Activated CD4-positive, alpha-beta T cell treated with anti-CD3 and anti-CD28 coated beads, Interleukin-2, amount 50 U/mL, for 16 hours (primary cell): ENCODE measurements at places on chromosomes 13 and 19.
A peak's percentile ranks its signal among the peaks of the same experiment; 100 is the strongest.

- no peak for DNase-seq
These were observed 495 bp downstream of the KCNA7 start for GRCh38 chr19:49071860-49072547.

DNA sequence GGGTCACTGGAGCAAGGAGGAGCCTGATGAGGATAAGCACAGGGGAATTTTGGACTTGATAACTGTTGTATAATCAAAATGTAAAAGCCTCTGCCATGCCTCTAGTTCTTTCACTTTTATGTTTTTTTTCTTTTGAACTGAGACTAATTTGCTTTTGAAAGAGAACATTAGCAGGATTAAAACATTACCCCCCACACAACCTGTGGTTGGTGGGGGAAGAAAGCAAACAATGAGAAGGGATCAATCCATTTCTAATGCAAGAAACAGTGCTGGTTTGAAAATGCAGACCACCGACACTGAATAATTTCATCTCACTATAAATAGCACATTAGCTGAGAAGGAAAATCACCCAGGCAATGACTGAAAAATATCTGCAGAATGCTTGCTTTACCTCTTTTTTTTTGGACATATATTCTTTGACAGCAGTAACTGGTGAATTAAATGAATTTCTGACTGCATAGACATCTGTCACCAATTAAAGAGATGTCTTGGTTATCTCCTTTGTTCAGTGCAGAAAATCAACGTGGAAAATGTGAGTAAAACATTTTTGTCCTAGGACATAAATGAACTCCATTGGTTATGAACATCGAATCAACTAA, 48.6 kb upstream of the TRPC4 start:
- no peak for DNase-seq

DNA sequence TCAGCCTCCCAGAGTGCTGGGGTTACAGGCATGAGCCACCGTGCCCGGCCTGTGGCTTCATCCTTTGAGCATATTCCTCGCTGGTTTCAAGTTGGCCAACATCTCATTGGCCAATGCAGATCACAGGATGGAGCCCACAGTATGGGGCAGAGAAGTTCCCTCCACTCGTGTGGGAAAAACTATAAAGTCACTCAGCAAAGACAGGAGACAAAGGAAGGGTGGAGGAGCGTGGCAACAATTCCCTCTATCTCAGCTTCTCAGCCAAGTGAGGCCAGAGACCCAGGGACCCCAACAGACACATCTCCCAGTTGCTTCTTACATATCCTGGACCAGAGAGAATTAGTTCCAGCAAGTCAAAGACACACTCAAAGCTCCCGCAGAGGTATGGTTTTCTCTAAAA, 184.6 kb upstream of the SOX1 start:
- no peak for DNase-seq

DNA sequence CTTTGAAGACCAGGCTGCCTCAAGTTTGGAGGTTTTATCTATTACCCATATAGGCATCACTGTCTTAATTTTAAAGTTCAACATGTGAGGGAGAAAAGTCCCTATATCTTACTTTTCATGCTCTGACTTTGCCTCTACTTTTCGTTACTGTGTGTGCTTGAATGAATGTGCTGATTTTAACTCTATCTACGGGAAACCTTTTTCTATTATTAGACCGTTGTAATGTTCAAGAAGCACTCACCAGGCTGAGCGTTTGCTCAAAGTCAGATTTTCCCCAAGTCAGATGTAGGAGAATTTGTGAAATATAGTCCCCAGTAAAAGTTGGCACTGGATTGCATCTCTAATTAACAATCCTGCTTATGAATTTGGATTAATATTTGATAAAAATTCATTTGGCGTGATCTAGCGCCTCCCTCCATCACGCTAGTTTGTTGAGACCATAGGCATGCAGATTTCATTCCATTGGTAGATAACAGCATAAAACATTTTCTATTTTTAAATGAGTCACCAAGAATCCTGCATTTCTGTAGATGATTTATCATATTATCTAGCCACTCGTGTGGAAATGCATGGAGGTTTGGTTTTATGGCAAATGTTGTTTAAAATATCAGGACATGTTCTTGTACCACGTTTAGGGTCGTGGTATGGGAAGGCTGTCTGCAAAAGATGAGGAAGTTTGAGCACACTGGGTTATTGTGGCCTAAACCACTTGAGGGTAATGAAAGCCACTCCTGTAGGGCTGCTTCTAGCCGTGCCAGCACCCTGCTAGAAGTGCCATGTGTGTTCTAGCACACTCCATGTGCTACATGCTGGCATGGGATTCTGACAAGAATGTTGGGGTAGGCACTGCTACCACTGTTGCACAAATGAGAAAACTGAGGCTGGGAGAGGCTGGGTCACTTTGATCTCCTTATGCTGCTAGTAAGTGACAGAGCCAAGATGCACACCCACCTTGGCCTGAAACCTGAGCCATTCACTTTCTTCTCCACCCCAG, 179.4 kb downstream of the FGF9 start:
- DNase-seq, result no peak

GRCh38 chr19:3720349-3720917, 12.2 kb downstream of the TJP3 start:
- DNase-seq, result no peak

- DNase-seq, result no peak
These were observed 68.2 kb downstream of the OXGR1 start for GRCh38 chr13:96925916-96926628.

GRCh38 chr13:109123971-109124370, 494.6 kb downstream of the MYO16 start:
- no peak for DNase-seq

- DNase-seq, result peak; percentile 70
These were observed 15.4 kb upstream of the SBNO2 start for GRCh38 chr19:1189419-1189818.

- no peak for DNase-seq
These were observed 35.2 kb downstream of the STK24 start for GRCh38 chr13:98541701-98542203.

- no peak for DNase-seq
These were observed 3.4 kb upstream of the IRF2BP1 start for GRCh38 chr19:45889210-45889885.

GRCh38 chr13:44575035-44575434, 1.1 kb downstream of the TSC22D1 start:
- no peak for DNase-seq

DNA sequence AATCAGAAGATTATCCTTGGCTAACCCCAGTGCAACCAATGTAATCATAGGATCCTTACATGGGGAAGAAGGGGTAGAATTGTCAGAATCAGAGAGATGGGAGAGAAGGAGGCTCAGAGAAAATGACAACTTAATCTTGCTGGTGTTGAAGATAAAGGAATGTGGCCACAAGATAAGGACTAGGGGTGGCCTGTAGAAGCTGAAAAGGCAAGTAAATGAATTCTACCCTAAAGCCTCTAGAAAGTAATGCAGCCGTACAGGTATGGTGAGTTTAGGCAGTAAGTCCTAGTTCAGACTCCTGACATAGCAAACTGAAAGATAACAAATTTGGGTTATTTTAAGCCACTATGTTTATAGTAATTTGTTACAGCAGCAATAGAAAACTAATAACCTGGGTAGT, 718.5 kb downstream of the SLITRK6 start:
- DNase-seq, result no peak

DNA sequence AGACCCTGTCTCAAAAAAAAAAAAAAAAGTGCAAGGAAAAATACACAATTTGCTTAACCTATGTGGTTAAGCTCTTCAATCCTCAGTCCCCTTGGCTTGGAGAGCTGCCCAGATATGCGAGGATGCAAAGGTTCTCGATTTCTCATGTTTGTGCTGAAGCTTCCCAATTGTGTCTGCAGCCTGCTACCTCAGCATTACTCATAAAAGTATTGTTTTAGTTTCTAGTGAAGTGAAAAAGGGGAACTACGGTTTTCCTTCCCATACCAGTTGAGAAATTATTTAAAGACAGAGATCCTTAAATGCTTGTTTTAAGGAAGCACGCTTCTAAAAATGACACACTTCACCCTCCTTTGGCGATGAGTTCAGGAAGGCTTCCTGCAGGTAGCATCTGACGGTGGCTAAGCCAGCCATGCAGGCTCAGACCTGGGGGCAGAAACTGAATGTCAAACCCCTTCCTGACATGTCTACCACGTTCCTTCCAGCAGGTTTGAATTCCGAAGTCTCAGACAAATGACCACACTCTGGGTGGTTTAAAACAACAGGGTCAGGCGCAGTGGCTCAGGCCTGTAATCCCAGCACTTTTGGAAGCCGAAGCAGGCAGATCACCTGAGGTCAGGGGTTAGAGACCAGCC, 47.9 kb downstream of the RUBCNL start:
- no peak for DNase-seq

DNA sequence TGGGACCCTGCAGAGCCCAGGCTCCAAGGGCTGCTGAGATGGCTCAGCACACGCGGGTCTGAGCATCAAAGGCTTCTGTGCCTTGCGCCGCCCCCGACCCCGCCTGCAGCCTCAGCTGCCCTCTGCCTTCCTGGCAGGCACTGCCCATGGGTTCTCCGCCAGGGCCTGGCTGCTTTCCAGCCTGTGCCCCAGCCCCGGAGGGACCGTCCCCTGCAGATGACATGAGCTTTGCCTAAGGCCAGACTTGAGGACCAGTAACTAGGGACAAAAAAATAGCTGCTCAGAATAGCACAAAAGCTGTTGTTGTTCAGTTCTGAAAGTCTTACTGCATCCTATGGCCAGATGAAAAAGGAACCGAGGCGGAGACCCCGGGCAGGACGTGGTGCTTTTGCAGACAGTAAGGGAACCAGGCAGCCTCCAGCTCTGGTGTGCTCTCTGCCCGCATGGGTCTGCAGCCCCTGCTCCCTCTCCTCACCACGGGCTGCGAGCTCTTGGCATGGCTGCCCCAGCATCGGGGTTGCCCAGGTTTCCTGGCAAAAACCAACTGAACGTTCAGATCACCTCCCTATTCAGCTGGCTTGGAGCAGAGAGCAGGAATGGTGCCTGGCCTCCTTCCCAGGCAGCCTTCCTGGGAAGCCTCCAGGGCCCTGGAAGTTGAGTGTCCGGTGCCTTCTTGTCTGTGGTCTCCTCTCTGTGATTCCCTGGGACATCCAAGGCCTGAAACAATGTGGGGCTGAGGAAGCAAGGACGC, 12.5 kb upstream of the CFAP97D2 start:
- DNase-seq, result no peak

- no peak for DNase-seq
These were observed 68.3 kb downstream of the FGF14 start for GRCh38 chr13:102333320-102334198.

DNA sequence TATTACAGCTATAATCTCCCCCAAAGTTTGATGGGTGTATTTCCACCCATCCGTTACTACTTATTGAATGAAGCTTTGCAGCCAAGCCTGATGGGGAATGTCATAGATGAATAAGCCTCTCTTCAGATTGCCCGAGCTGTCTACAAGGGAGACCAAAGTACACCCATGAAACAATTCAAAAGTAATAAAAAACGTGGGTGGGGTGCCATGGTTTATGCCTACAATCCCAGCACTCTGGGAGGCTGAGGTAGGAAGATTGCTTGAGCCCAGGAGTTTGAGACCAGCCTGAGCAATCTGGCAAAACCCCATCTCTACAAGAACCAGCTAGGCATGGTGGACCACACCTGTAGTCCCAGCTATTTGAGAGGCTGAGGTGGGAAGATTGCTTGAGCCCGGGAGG, 419.2 kb downstream of the FGF9 start:
- DNase-seq, result no peak

DNA sequence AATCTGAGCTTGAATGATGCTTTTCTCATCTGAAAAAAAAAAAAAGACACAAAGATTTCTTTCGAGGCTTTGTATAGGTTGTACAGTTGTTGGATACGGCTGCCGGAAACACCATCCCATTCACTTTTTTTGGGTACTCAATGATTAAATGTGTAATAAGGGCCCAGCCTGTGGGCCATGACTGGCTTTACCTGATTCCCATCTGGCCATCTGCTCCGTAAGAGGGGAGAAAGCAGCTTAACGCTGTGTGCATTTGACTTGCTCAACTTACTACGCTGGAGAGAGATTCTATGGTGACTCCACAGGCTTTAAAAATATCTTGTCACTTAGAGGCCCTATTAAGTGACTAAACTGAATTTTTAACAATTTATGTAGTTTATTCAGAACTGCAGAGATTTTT, 731 bp downstream of the ZNF558 start:
- no peak for DNase-seq

DNA sequence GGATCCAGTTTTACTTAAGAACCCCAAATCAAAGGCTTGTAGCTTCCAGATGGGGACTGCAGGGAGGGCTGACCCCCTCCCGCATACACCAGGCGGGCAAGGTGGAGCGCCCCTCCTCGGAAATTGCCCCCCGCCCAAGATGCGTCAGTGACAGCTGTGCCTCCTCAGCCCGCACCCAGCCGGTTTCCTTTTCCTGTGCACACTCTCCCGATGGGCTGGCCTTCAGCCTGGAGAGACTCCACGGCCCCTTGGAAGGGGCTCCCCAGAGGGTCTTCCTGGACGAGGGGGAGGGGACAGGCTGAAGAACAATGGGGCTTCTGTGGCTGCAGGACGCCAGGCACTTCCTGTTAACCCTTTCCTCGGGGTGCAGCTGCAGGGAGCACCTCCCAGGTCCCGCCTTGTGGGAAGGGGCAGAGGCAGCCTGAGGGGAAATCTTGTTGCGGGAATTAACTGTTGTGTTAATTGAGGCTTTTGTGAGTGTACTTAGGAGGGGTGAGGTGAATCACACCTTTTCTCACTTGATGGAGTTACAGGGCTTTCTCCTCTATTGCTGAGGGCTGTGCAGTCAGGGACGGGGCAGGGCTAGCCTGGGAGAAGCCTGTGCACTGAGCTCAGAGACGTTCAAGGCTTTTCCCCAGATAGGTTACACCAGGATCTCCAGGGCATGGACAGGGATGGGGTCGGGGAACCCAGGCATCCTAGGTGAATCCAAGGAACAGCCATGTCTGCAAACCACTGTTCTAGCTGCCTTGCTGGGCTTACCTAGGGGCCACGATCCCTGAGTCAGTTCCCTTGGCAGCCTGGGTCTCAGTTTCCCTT, 14.3 kb downstream of the IER2 start:
- DNase-seq, result peak; percentile 50

DNA sequence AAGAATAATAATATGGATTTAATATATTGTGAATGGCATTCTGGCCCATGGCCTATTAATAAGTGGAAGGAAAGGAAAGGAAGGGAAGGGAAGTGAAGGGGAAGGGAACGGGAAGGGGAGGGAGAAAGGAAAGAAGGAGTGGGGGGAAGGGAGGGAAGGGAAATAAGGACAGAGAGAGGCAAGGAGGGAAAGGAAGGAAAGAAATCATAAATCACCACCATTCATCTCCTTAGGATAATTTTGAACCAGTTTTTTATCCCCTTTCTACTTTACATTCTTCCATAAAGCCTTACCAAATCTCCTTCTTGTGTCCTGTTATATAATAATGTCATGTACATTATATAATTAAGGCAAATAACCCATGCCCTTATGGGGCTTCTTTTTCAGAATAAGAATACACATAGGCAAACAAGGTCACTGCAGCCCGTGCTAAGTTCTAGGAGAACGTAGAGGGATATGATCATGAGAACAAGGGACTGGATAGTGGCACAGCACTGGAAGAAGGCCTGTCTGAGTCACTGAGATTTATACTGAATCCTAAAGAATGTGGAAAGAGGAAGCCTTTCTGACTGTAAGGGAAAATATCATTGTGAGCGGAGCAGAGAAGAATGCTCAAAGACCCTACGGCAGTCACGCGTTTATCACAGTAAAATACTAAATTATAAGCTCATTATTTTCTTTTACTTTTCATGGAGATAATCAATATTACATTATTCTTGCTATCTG, 444.5 kb upstream of the GPC6 start:
- DNase-seq, result no peak
